ENCODE measurements at places on chromosomes 7 and 10. TPM values are rescaled to one million over a fixed set of nuclear protein-coding genes. Genes with fewer than 3 reads are reported as not detected.
A peak's percentile ranks its signal among the peaks of the same experiment; 100 is the strongest.

The TNS3 gene
- 88.9 TPM for total RNA-seq

The ADARB2 gene
- total RNA-seq: 0.51 TPM

The ASB4 gene
- 3.4 TPM for total RNA-seq

The CRYGN gene
- not detected for total RNA-seq

The TMEM270 gene
- total RNA-seq: not detected

The GRM3 gene
- not detected for total RNA-seq

The CLEC2L gene
- total RNA-seq: not detected

The LRIT1 gene
- not detected for total RNA-seq

DNA sequence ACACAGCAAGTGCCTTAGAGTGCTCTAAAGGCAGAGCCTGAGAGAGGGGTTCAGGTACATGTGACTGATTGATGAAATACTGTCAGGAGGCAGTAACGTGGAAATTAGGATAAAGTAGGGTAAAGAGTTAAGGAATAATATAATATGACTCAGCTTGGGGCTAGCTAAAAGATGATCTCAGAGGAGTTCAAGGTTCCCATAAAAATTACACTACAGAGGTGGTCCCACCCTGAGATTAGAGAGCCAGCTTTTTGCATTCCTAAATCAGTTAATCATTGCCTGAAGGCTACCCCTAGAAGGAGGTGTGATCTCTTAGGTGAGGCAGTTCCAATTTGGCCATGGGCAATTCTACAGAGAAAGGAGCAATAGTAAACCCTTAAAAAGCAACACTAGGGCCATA is 5.8 kb downstream of the LIPJ start:
- DNase-seq: no peak

GRCh38 chr7:74043523-74043951 is 15.6 kb downstream of the ELN start:
- DNase-seq: no peak

DNA sequence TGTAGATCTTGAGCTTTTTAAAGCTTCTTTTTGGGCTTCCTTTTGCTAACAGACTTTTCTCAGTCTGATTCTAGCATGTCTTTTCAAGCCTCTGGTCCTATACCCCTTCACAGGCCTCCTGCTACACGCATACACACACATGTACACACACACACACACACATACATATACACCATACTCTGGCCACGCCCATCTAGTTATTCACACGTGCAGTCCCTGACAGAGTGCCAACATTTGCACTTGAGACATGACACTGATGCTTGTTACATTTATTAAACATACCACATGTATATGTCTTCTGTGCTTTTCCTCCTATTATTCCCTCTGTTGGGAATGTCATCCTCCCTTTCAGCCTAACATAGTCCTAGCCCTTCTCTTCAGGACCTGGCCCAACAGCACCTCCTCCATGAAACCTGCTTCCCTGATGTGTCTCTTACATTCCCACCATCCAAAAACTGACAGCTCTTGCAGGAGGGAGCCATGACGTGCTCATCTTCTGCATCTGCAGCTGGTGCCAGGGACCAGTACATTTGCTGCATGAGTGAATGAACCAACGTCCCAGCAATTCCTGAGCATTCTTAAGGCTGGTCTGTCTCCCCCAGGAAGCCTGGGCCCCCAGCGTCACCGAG is 222.1 kb downstream of the ARHGAP12 start:
- no peak for DNase-seq

- no peak for DNase-seq
Measured at GRCh38 chr10:79401015-79401921, 44.2 kb downstream of the ZCCHC24 start.

GRCh38 chr10:35949811-35950211 is 307.7 kb upstream of the FZD8 start:
- no peak for DNase-seq

GRCh38 chr10:44865289-44865671 is 45.9 kb upstream of the TMEM72 start:
- peak; percentile 30 for DNase-seq

- no peak for DNase-seq
Measured at GRCh38 chr10:63481815-63482421, 16.1 kb upstream of the JMJD1C start.

GRCh38 chr7:23349484-23350157 is 50.5 kb downstream of the MALSU1 start:
- DNase-seq: no peak

GRCh38 chr10:99419688-99420087 is 10.7 kb downstream of the GOT1 start:
- DNase-seq: no peak

DNA sequence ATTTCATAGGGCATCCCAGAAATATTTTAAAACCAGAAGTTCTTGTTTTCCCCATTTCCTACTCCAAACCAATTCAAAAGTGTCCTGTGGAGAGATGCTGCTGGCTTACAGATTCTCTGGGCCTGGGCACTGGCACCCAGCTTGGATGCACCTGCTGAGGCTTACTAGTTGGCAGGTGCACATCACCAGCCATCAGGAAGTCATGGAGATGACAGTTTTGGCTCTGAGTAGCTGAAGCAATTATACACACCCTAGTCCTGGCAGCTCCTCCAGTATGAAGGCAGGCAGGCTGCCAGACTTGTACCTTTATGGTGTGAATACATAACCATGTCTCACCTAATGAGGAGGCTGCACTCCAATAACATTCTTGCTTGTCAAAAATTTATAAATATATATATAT is 276.6 kb upstream of the GHITM start:
- DNase-seq: no peak

- no peak for DNase-seq
Measured at GRCh38 chr7:142796501-142797390, 26.0 kb downstream of the PRSS2 start.

GRCh38 chr7:5429857-5430611 is 6.4 kb upstream of the TNRC18 start:
- DNase-seq: peak; percentile 87

DNA sequence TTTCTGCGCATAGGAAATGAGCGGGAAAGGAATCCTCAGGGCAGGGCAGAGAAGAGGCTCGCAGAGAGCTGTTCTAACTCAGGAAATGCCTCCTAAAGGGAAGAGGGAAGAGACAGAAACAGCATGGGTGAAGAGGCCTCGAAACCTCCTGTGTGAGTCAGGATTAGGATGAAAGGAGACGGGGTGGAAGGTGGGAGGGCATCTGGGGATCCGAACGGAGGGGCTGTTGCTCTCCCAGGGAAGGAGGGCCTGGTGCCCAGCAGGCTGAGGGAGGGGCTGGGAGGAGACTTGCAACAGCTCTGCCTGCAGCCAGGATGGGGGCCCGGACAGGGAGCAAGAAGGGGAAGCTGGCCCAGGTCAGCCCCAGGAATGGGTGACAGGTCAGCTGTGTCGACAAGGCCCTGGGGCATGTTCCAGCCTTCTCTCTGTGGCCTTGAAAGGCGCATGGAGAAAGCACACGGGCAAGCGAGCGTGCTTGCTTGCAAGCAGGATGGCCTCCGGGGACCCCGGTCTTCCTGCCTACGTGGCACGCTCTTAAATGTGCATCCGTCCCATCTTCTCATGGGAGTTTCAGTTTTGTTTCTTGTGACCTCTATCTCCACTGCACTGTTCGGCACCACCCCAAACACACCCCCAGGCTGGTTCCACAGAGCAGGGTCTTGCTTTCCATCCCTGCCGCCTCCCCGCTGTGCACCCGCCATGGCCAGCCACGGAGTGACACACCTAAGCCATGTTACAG is 63.5 kb downstream of the HIPK2 start:
- peak; percentile 79 for DNase-seq

- DNase-seq: no peak
Measured at GRCh38 chr7:30090111-30090510, 44.7 kb upstream of the MTURN start.

DNA sequence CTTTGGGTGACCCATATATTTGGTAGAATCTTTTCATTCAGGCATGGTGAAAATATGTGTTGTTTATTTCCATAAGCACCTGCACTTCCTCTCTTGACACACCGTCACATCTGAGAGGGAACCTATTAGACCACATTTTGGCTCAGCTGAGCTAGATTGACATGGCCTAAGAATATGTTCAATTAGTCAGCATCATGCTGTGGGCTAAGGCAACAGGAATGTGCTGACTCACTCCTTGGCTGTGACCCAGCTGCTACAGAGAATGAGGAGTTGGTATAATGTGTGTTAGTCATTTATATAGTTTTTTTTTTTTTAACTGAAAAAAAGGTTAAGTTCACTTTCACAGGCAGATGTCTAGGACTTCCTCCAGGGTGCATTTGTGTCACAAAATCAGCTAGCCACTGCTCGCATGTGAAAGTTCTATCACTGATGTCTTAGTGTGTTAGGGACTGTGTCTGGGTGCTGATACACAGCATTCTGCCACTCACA is 180.6 kb downstream of the SEMA3E start:
- DNase-seq: peak; percentile 60

GRCh38 chr7:154871928-154872750 is 130.8 kb downstream of the PAXIP1 start:
- DNase-seq: no peak

- no peak for DNase-seq
Measured at GRCh38 chr10:123318516-123318915, 164.3 kb downstream of the BUB3 start.

- no peak for DNase-seq
Measured at GRCh38 chr7:138625084-138625848, 75.9 kb downstream of the SVOPL start.

DNA sequence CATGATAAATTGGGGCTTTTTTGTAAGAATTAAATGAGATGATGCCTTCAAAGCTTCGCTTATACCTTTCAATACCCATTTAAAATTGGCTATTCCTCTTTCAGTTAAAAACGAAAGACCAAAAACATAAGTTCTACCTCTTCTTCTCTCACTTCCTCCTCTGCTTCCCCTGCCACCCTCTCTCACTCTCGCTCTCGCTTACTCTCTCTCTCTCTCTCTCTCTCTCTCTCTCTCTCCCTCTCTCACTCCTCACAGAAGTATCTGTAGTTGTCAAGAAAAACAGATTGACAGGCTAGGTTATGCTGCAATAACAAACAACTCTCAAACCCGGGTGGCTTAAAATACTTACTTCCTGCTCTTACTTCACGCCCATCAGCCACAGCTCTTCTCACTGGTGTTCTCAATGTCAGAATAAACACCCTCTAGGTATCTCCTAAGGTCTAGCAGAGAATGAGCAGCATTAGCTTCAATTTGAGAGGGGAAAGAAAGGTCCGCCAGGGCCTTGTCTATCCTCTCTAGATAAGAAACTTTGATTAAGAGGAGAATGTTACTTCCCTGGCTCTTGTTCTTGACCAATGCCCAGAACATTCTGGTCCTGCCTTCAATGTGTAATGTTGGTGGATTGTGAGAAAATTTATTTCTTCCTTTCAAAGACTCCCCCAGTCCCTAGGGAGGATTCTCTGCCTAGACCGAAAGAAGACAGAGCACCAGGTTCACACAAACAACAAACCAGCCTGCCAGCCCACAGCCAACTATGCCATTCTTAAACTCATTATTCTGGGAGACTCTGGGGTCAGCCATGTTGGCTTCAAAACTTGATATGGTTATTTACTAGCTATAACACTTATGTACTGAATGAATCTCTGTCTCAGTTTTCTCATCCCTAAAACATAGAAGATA is 1028.7 kb downstream of the XPNPEP1 start:
- no peak for DNase-seq

- no peak for DNase-seq
Measured at GRCh38 chr10:49833168-49833567, 71.0 kb upstream of the OGDHL start.

GRCh38 chr7:50276483-50276882 is 28.0 kb upstream of the IKZF1 start:
- DNase-seq: no peak

DNA sequence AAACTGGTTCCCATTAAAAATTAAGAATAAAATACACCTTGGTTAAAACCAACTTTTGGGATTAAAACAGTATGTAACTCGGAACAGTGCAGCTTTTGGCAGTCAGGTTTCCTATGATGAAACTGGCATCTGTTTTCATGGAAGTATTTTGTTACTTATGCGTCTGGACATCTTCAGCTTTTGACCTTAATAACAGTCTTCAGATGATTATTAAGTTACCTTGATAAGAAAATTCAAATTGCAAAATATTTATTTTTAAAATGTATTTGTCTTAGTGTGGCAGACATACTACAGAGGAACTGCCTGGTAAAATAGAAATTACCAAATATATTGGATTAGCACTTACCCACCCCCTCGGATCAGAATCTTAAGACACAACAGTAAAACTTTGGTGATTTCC is 100.0 kb downstream of the ITGB8 start:
- no peak for DNase-seq

Measured in right lobe of liver (tissue), 6 donors.